ENCODE measurements at places on chromosomes 5 and 9.

DNA sequence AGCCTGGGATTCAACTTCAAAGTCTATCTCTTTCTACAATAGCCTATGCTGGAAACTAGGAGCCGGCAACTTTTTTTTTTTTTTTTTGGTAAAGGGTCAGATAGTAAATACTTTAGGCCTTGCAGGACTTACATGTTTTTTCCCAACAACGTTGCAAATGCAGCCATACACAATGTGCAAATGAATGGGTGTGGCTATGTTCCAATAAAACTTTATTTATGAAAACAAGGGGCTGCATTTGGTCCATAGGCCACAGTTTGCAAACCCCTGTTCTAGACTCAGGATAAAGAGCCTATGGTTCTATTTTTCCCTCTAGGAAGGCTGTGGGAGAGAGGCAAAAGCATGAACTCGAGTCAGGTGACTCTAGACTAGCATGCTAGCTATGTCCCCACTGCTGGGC, 189.1 kb downstream of the GABBR2 start:
- no peak for DNase-seq

- DNase-seq: no peak
Observed at GRCh38 chr9:89996116-89996515, 391.3 kb downstream of the GADD45G start.

GRCh38 chr9:98922721-98923435, 20.8 kb upstream of the COL15A1 start:
- peak; percentile 82 for DNase-seq

GRCh38 chr9:77744841-77745430, 96.8 kb upstream of the GNA14 start:
- DNase-seq: no peak

- DNase-seq: no peak
Observed at GRCh38 chr9:130791303-130791894, 43.7 kb upstream of the ABL1 start.

DNA sequence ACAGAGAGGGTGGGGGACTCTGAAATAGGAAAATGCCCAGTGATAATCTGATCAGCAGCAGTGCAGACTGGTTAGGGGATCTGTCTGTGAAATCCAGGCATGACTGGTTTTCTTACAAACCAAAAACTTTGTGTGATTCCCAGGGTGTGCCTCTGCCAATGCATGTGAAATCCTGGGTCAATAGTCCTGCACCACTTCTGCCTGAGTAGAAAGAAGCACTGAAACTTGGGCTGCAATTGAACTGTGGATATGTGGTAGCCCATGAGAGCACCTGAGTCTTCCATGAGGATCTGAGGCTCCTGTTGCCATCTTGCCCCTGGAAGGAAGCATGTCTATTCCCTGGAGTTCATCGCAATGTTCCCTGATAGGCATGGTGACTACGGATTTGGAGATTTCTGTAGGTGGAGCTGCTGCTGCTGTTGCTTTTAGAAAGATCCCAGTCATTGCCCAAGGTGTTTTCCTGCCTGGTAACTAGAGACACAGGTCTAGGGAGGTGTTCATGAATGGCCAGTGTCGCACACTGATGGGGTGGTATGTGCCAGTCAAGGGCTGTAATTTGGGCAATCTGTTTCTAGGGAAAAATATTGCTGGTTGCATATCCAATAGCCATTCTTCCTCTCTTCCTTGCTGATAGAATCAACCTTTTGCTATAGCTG, 146.7 kb downstream of the CARTPT start:
- no peak for DNase-seq

DNA sequence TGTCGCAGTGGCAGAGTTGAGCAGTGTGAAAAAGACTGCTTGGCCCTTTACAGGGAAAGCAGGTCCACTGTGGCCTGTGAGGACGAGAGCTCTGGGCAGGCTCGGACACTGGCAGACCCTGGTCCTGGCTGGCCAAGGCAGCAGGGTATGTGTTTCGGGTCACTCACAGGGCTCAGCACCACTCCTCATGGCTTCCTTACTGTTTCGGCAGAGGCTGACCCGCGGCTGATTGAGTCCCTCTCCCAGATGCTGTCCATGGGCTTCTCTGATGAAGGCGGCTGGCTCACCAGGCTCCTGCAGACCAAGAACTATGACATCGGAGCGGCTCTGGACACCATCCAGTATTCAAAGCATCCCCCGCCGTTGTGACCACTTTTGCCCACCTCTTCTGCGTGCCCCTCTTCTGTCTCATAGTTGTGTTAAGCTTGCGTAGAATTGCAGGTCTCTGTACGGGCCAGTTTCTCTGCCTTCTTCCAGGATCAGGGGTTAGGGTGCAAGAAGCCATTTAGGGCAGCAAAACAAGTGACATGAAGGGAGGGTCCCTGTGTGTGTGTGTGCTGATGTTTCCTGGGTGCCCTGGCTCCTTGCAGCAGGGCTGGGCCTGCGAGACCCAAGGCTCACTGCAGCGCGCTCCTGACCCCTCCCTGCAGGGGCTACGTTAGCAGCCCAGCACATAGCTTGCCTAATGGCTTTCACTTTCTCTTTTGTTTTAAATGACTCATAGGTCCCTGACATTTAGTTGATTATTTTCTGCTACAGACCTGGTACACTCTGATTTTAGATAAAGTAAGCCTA, 15.7 kb downstream of the SQSTM1 start:
- DNase-seq: peak; percentile 72

GRCh38 chr5:142512043-142513042, 173.5 kb downstream of the FGF1 start:
- no peak for DNase-seq

- DNase-seq: no peak
Observed at GRCh38 chr5:122153774-122154173, 24.4 kb downstream of the ZNF474 start.

DNA sequence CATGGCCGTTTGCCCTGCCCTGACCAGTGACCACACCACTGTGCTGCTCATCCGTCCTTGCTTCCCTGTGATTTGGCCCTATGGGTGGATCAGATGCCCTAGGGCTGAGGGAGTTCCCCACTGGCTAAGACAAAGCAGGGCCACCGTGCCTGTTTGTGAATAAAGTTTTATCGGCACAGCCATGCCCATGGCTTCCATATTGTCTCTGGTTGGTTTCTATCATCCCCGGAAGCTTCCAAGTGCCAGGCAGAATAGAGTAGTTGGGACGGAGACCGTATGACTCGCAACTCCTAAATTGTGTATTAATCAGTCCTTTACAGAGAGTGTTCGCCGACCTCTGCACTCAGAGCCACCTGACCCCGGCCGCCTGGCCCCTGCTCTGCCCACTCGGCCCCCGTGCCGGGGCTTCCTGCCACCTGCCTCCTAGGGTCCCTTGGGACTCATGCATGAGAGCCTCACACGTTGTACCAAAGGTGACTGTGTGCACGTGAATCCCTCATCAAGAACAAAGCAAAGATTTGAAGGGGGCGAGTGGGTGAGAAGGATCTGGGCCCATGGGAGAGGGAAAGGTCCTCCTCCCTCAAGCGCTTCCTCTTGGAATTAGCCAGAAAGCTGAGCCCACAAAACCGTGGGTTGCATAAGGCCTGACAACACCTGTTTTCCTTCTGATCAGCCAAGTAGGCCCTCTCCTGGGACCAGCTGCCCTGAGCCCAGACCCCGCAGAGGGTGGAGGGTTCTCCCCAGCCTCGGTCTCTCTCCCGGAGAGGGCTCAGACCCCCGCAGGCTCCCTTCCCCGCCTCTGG, 11.7 kb upstream of the FCN2 start:
- no peak for DNase-seq

GRCh38 chr9:16133032-16133431, 580.2 kb downstream of the CCDC171 start:
- no peak for DNase-seq

- DNase-seq: no peak
Observed at GRCh38 chr9:27870404-27870803, 297.1 kb upstream of the C9orf72 start.

DNA sequence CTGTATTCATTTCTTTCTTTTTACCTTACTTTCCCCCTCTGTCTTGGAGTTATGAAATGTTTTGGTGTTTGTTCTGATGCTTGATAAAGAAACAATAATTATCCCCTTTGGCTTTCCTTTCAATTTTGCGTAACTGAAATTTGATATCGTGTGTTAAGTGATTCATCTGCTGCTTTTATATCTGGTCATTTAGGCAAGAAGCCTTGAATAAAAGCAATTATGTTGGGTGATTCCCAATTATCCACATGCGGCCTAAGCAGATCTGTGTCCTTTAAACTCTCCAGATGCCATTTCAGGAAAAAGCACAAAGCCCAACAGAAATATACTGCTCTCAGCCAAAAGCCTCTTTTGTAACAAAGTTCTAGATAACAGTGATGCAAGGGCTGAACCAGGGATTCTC, 92.8 kb downstream of the TAF11L14 start:
- no peak for DNase-seq

- peak; percentile 94 for DNase-seq
Observed at GRCh38 chr5:43040287-43041098, at the start of gene ANXA2R. Gene ANXA2R, minus strand, starts transcription at chr5:43040319. Its CDS starts 273 bp downstream, at chr5:43040046.

GRCh38 chr9:137223078-137223970, 1.3 kb upstream of the RNF208 start:
- peak; percentile 100 for DNase-seq

GRCh38 chr9:86660146-86660943, 287.0 kb downstream of the GAS1 start:
- DNase-seq: no peak

DNA sequence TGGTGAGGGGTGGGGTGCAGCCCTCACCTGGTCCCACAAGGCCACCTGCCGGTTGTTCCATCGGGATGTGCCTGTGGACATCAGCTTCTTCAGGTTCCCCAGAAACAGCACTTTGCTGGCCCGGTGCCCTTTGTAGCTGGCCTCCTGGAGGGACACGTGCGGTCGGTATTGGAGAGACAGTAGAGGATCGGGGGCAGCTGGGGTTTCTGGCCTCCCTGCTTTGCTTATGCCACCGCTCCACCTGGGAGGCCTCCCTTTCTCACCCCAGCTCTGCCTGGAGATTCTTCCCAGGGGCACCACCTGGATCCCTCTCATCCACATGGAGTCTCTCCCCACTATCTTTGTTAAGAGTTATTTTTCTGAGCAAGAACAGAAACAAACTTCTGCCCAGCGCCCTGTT, 13.1 kb upstream of the TRIM14 start:
- no peak for DNase-seq

DNA sequence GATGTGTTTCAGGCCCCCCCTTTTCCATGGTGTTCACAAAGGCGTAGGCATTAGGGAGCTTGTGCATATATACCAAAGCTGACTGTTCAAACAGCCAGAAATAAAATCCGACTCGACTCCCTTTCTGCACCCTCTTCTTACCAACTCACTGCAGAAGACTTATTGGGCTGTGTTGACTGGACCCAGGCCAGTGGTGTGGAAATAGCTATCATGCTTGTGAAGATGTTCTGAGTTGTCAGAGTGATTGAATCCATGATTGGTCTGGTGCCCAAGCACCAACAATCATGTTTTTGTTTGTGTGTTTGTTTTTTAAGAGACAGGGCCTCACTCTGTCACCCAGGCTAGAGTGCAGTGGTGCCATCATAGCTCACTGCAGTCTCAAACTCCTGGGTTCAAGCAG, 21.6 kb downstream of the TJP2 start:
- no peak for DNase-seq

- DNase-seq: no peak
Observed at GRCh38 chr5:174223355-174223754, 177.8 kb downstream of the NSG2 start.

DNA sequence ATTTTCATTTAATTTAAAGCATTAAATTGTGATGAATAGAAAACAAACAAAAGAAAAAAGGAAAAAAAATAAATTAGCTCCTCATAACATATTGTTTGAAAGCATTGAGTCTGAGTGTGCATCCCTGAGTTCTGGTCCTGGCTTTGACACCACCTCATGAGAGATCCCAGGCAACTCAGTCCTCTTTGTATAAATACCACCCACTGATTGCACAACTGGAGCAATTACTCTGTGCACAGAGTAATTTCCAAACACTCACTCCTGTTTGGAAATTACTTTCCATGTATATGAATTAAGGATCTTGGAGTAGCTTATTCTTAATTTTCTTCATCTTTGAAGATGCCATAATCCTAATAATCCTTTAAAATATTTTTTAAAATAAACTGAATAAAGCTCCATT, 59.4 kb upstream of the C5orf46 start:
- DNase-seq: no peak

- no peak for DNase-seq
Observed at GRCh38 chr9:123522251-123522650, 166.3 kb downstream of the CRB2 start.

DNA sequence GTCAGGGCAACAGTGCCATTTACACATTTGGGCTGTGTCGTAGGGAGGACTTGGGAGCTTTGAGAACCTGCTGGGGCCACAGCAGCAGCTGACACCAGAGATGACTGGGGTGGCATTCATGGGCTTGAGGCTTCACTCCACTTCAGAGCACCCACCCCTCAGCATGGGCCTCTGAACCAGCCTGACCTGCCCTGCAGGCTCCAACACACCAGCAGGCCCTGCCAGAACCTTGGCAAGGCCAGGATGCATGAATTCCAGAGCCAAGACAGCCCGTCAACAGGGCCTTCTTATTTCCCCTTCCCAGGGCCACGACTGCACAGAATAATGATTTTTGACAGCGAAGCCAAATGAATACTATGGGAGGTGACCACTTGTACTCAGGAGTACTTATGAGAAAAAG, 77.0 kb downstream of the SMIM23 start:
- DNase-seq: no peak

DNA sequence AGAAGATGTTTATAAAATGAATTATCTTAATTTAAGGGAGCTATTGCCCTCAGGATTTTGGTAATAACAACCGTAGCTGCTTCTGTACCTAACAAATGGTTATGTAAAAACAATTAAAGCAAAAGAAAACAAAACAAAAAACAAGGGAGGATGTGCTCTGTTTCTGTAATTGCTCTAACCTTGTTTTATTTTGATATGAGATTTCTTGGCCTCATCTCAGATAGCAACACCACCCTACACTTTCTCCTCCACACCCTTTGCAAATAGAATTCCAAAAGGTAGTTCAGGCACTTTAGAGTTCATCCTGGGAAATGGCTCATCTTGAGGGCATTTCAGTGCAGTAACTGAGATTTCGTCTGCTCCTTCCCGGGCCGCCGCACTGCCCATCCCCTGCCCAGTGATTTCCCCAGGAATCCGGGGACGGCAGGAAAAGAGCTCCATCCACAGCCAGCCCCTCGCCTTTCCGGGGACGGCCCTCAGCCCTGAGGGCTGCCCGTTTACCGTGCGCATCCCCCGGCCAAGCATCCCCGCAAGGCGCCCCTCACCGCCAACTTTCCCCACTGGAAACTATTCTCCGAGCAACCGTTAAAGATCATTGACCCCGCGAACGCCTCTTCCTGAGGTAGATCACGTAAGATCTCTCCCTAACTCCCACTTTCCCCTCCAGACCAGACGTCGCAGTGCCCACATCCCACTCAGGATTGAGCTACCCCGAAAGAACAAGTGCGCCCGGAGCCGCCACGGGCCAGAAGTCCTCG, 1.2 kb downstream of the FNBP1 start:
- DNase-seq: no peak

DNA sequence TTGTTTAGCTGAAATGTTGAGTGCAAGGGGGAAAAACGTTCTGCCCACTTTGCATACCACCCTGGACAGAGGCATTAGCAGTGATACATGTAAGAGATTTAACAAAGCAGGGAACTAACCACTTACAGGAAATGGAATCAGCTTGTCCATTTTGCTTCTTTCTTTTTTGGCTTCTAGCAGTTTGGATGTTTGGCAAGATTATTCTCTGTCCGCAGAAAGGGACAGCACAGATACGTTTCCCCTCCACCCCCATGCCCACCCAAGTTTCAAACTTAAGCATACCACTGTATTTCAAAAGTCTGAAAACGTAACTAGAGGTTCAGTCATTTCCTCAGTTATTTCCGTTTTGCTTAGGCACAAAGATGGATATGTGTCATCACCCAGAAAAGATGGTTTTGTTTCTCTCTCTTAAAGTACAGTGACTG, 118.4 kb downstream of the GDNF start:
- peak; percentile 87 for DNase-seq

- no peak for DNase-seq
Observed at GRCh38 chr5:159183247-159183646, 26.1 kb downstream of the RNF145 start.

- DNase-seq: no peak
Observed at GRCh38 chr5:110916381-110917049, 155.0 kb upstream of the TSLP start.

Measured in suppressor macrophage treated with lipopolysaccharide for 4 hours (primary cell).